Ammon's horn (tissue), 1 donor: ENCODE measurements at places on chromosomes 3 and 15.

DNA sequence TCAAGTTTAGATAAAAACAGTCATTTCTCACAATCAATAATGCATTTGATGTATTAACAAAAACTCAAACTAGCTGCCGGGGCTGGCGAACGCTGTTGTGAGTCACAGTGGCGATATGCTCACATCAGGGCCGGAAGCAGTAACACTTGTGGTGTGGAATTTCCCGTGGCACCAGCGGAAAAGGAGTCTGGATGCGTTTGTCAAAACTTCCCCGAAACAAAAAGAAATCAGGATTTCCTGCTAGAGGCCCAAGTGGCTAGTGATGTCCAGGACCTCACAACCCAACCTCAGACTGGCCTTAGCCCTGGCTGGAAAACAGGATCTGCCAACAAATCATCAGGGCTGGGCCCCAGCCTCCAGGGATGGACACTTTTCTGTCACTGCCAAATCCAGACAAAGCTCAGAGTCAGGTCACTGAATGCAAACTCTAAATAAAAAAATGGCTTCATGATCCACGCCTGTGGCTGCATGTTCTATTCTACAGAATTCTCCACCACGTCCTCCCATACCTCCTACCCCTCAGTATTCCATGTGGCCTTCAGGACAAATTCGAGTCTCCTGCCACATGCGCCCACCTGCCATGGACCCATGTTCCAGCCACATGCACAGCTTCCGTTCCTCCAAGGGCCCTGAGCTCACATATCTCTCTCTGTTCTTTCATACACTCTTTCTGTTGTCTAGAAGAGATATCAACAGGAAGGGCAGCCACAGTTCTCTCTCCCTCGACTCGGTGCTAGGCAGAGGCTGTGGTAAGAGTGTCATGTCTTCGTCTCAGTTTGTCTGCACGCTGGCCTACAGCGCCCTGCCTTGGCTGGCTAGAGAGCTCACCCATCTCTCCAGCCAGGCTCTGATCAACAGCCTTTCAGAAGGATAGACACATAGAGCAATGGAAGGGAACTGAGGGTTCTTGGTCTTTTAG, 35.4 kb downstream of the EHD4 start:
- peak; percentile 68 for DNase-seq

DNA sequence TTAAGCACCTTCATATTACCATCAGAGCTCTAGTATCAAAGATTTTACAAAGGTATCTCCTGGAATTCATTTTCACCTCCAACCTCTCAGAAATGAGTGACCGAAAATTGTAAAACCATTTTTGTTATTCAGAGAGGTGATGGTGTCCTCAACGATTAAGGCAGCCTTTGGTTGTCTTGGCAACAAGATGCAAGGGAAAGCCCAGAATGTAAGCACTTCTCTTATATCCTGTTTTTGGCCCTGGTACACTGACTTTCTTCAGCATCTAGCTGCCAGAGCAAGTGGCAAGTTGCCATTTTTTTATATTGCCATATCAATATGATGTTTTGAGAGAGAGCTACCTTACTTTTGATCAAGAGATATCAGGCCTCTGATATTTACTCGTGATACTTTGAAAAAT, 384.9 kb upstream of the NECTIN3 start:
- DNase-seq: no peak

- no peak for DNase-seq
Measured at GRCh38 chr3:37702478-37703154, 159.1 kb upstream of the CTDSPL start.

GRCh38 chr3:102593812-102594602, 159.2 kb downstream of the ZPLD1 start:
- no peak for DNase-seq

GRCh38 chr3:10867384-10867783, 51.4 kb downstream of the SLC6A11 start:
- DNase-seq: no peak

- no peak for DNase-seq
Measured at GRCh38 chr3:52126500-52126899, 27.7 kb downstream of the POC1A start.

GRCh38 chr3:177300039-177300833, 103.0 kb upstream of the TBL1XR1 start:
- DNase-seq: peak; percentile 52

GRCh38 chr3:11560746-11561145, 83.0 kb downstream of the VGLL4 start:
- DNase-seq: no peak

- DNase-seq: no peak
Measured at GRCh38 chr3:34357461-34357860, 559.0 kb downstream of the PDCD6IP start.

DNA sequence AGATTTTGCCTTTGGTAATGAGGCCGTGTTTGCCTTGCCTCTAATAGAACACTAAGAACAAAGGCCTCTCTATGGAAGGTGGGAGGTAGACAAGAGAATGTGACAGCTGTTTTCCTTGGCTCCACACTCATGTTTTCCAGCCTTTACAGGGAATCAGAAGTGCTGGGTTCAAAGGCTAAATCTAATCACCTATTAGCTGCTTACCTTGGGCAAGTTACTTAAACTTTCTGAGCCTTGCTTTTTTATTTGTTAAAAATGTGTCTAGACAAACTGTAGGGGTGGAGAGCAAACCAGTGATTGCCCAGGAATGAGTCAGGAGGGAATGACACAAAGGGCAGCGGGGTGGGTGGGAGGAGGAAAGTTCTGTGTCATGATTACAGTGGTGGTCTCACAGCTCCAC, 179.0 kb downstream of the P3H2 start:
- DNase-seq: no peak
